Activated naive CD8-positive, alpha-beta T cell treated with anti-CD3 and anti-CD28 coated beads, Interleukin-2, amount 10 ng/mL, durations not matched to agents 7 days and 5 days (primary cell): ENCODE measurements at places on chromosomes 2 and 18. TPM values are rescaled to one million over a fixed set of nuclear protein-coding genes. Genes with fewer than 3 reads are reported as not detected.

The PPP4R1 gene
- 40.2 TPM for total RNA-seq

DNA sequence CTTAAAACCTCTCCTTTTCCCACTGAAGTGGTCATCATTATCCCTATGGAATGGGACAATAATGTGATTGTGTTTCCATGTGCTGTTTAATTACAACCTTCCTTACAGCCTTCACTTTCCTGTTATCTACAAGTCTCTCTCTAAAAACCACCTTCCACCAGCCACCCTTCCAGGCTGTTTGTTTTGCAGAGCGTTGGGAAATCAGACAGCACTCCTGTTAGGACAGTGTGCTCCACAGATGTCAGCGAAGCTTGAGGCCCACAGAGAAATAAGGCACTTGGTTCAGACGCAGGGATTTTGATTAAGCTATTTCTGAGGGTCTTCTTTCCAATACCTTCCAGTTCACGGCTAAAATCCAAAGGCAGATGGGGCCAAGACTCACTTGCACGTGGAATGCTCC, 32.3 kb upstream of the ASPRV1 start:
- no peak for DNase-seq

DNA sequence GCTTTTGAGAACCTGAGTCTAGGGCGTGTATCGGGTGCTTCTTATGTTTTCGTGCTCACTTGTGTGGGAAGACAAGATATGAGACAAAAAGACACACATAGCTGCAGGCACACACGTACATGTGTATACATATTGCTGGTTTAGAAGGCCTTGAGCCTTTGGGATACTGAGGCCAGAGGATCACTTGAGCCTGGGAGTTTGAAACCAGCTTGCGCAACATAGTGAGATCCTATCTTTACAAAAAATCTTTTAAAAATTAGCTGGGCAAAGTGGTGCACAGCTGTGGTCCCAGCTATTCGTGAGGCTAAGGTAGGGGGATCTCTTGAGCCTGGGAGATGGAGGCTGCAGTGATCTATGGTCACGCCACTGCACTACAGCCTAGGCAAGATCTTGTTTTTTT, 18.8 kb upstream of the NEDD4L start:
- no peak for DNase-seq

DNA sequence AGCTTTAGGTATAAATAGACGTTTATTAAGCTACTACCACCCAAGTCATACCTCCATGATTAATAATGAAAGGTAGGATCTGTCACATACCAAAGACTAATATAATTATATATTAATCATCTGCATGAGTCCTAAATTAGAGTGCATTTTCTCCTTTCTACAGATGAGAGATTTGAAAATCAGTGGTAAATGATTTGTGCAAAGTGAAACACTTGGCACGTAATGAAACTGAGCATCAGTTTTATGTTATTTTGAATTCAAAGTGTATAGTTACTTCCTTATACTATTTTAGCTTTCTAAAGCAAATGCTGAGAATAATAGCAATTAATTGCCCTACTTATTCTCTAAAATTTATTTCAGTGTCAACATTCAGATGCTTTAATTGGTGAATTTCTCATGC, 615.3 kb downstream of the TRIB2 start:
- DNase-seq: no peak

GRCh38 chr2:108825254-108825653, 38.7 kb downstream of the CCDC138 start:
- DNase-seq: no peak

- no peak for DNase-seq
These were observed 34.1 kb upstream of the CTAGE1 start for GRCh38 chr18:22451796-22452195.
